Amygdala (tissue), 56 donors: ENCODE measurements at places on chromosomes 11 and 22.

DNA sequence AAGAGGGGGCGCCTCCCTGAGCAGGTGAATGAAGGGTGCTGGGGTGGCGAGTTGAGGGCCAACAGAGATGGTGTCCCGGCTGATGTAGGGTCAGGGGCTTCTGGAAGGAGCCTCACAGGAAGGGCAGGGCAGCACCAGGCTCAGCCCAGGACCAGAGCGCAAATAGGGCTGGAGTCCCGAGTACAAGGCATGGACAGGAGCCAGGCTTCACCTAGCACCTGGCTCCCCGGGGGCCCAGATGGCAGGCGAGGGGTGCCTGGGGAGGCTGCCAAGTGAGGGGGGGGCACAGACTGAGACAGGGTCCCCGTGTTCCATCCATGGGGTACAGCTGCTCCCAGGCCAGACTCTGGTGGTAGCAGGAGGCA lies 105.8 kb downstream of the KCNQ1 start:
- DNase-seq: no peak

DNA sequence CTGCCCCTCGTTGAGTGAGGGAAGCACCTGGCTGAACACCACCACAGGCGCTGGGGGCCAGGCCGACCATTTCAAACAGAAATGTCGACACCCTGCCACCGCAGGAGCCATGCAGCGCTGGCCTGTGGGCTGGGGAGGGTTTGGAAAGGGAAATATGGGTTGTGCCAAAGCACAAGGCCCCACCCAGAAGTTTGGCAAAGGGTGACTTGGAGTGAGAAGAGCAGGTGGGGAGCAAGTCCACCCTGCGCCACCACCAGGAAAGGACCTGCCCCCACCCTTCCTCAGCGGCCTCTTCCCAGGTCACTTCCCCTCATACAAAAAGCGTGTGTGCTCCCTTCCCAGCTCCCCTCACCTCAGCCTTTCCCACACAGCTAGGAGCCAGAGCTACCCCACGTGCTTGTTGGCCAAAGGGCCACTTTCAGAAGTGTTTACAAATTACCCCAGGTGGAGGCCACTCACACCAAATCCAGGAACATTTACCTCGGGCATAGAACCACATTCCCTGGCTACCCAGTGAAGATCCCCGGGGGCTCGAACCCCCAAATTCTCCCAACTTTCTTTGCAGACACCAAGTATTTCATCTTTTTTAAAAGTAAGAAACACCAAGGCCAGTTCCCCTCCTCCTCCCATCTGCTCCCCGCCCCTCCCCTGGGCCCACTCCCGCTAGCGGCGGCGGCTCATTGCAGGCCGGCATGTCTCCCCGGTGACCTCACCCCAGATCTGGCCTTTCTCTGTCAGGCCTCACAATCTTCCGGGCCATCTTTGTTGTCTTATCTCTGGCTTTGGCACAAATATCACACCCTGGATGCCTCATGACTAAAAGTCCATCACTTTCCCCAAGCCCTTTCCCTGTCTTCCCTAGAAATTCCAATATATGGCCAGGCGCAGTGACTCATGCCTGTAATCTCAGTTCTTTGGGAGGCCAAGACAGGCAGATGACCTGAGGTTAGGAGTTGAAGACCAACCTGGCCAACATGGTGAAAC lies 20.5 kb upstream of the SCGB1A1 start:
- no peak for DNase-seq

DNA sequence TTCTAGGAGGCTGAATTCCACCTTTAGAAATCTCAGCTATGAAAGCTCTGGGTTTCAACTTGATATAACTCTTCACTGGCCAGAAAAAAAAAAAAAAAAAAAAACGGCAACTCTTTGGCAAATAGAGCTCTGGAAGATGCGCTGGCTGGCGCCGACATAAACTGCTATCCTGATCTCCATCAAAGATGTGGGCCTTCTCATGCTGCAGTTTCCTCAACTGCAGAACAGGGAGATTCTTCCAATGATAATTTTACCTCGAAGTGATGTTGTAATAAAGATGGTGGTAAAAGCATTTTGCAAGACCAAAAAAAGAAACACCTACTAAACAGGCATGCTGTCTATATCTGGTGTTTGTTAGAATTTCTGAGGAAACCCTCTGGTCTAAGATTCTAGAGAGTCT lies 20.3 kb downstream of the FLI1 start:
- DNase-seq: no peak

GRCh38 chr11:85902353-85902752 lies 47.2 kb downstream of the CCDC83 start:
- DNase-seq: no peak

DNA sequence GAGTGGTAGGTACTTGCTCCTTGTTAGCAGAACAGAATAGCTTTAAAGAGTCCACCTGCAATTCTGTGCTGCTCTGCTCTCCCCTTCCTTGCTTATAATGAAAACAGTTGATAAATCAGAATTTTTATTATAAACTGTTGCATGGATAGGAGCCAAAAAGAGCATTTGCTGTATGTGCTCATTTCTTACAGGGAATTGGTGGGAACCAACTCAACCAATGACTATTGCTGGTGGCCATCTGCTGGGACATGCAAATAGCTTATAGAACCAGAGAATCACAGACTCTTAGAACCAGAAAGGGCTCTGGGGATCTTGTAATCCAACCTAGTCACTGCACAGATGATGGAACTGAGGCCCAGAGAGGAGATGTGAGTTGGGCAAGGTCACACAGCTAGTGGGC lies 43.1 kb upstream of the NECTIN1 start:
- DNase-seq: no peak

- no peak for DNase-seq
Observed at GRCh38 chr11:86072211-86072610, 3.3 kb upstream of the PICALM start.

GRCh38 chr11:68430801-68431200 lies 29.8 kb upstream of the PPP6R3 start:
- no peak for DNase-seq

DNA sequence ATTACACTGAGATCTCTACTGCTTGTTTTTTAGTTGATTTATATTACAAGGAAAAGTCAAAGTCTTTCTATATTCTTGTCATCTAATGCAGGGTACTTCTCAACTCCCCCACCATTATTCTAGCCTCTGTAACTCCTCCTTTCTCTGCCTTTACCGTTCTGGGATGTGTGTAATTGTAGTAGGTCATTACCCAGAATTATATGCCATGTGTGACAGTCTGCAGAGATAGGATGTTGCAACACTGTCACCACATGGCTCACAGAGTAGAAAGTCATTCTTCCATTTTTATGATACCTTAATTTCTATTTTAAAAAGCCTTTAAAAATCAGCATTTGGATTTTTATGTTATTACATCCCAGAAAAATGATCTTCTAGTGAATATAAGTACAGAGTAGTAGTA lies 32.7 kb downstream of the ZNF143 start:
- DNase-seq: no peak
